Smooth muscle cell of the coronary artery (primary cell): ENCODE measurements at places on chromosomes 4 and X. TPM values are rescaled to one million over a fixed set of nuclear protein-coding genes. Genes with fewer than 3 reads are reported as not detected.

Gene EREG
- total RNA-seq, result under 0.01 TPM in 1 of 2 replicates, not detected in the other

Gene NAAA
- 14.5 and 20.0 TPM in 2 replicates for total RNA-seq

Gene NDST3
- not detected in 2 replicates for total RNA-seq

Gene SAGE1
- total RNA-seq, result not detected in 2 replicates

Gene CYP4V2
- total RNA-seq, result 8.5 and 17.3 TPM in 2 replicates

Gene ASB12
- not detected in 2 replicates for total RNA-seq

Gene REPS2
- total RNA-seq, result 0.23 and 0.35 TPM in 2 replicates

Gene GLRB
- total RNA-seq, result 4.5 and 9.2 TPM in 2 replicates

Gene P2RY4
- total RNA-seq, result under 0.01 TPM in 1 of 2 replicates, not detected in the other

Gene MMRN1
- 0.15 and 0.35 TPM in 2 replicates for total RNA-seq

Gene KIAA1210
- total RNA-seq, result not detected in 2 replicates

Gene MGAT4D
- not detected in 2 replicates for total RNA-seq

Gene FGG
- total RNA-seq, result not detected in 2 replicates

Gene CTAG2
- total RNA-seq, result not detected in 2 replicates

Gene MAGEE2
- not detected in 2 replicates for total RNA-seq

Gene TEX13B
- total RNA-seq, result not detected in 2 replicates

Gene CLDN22
- 0.23 TPM in 1 of 2 replicates, not detected in the other for total RNA-seq
